ENCODE measurements at places on chromosomes 1 and 21. TPM values are rescaled to one million over a fixed set of nuclear protein-coding genes. Genes with fewer than 3 reads are reported as not detected.

DNA sequence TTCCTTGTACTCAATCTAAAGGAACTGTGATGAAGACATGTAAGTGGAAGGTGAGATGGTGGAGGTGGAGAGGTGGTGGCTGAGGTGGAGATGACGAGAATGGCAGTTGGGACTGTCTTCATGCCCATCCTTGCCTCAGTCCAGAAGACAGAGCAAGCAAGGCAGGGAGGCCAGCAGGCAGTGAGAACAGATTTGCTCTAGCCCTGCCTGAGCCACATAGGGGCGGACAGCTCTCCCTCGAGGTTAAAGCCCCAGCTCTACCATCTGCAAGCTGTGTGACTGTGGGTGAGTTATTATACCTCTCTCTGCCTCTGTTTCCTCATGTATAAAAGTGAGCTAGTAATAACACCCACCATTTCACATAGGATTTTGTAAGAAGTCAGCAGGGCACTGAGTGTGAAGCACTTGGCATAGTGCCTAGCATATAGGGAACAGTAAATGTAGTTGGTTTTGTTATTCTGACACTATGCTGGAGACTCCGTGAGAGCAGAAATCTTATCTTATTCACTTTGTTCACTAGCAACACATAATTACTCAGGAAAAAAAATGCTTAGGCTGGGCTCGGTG lies 4.8 kb upstream of the FAM110D start:
- H3K4me3 ChIP-seq = no peak overlapping the region
- H3K36me3 ChIP-seq = no peaks in the 10 kb centered on the region
- peaks cover 2% of the 10 kb centered on the region for H3K4me1 ChIP-seq
- H3K27ac ChIP-seq = no peak overlapping the region
- peaks cover 12% of the 10 kb centered on the region for H3K27me3 ChIP-seq

The VANGL1 gene
- 19.3 TPM for polyA plus RNA-seq

DNA sequence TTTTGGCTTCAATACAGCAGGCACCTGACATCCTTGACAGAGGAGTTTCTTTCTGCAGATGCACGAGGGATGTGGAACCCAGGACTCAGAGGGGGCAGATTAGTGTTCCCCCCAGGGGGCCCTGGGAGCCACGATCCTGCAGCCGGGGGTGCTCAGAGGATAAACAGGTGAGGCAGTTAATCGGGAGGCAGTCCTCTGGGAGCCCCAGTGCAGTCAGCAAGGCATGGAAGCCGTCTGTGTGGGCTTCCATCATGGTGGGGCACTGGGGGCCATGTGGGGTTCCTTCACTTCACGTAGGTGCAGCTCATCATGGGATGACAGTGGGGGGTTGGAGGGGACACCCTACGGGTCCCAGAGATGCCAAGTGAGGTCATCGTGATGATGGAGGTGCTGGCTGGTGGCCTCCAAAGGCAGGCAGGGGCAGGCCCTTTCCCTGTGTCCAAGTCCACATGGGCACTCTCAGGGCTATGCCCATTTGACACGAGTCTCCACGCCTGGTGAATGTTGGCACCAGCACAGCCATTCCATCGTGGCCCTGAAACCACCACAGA lies 59.3 kb upstream of the ABCG1 start:
- peak overlapping the region; percentile 38 for H3K4me3 ChIP-seq
- H3K4me1 ChIP-seq = peaks cover 50% of the 10 kb centered on the region
- peaks cover 10% of the 10 kb centered on the region for H3K27me3 ChIP-seq
- H3K27ac ChIP-seq = peak overlapping the region; percentile 79
- DNase-seq = no peak

- no peak overlapping the region for H3K27ac ChIP-seq
- no peaks in the 10 kb centered on the region for H3K4me1 ChIP-seq
- no peak for DNase-seq
- no peak overlapping the region for H3K4me3 ChIP-seq
- H3K36me3 ChIP-seq = no peaks in the 10 kb centered on the region
These were observed 234.6 kb upstream of the KAZN start for GRCh38 chr1:14363707-14364413.

GRCh38 chr21:35329940-35330660 lies 281.0 kb upstream of the RUNX1 start:
- H3K4me3 ChIP-seq = no peak overlapping the region
- no peaks in the 10 kb centered on the region for H3K36me3 ChIP-seq
- H3K27ac ChIP-seq = no peak overlapping the region
- H3K4me1 ChIP-seq = no peaks in the 10 kb centered on the region
- H3K27me3 ChIP-seq = peaks cover 4% of the 10 kb centered on the region

The SLC44A3 gene
- not detected for polyA plus RNA-seq

GRCh38 chr1:164563721-164564360 lies 4.9 kb downstream of the PBX1 start:
- no peaks in the 10 kb centered on the region for H3K36me3 ChIP-seq
- no peak overlapping the region for H3K4me3 ChIP-seq
- no peak overlapping the region for H3K27ac ChIP-seq
- peaks cover 5% of the 10 kb centered on the region for H3K27me3 ChIP-seq
- peaks cover 21% of the 10 kb centered on the region for H3K4me1 ChIP-seq
- DNase-seq = no peak

- H3K27me3 ChIP-seq = peaks cover 9% of the 10 kb centered on the region
- no peaks in the 10 kb centered on the region for H3K36me3 ChIP-seq
- no peaks in the 10 kb centered on the region for H3K4me1 ChIP-seq
- no peak overlapping the region for H3K27ac ChIP-seq
- no peak for DNase-seq
These were observed 58.3 kb upstream of the KCNH1 start for GRCh38 chr1:211192227-211192626.

The IFI44L gene
- polyA plus RNA-seq = 4.6 TPM

The AMIGO1 gene
- 5.0 TPM for polyA plus RNA-seq

The MPL gene
- polyA plus RNA-seq = not detected
